ENCODE measurements at places on chromosomes 3 and 15. TPM values are rescaled to one million over a fixed set of nuclear protein-coding genes. Genes with fewer than 3 reads are reported as not detected.

The ATRIP gene
- total RNA-seq: 6.2 TPM

The CNTN3 gene
- total RNA-seq: 2.1 TPM

The HRG gene
- total RNA-seq: not detected

The PLCH1 gene
- 29.3 TPM for total RNA-seq

The DOCK3 gene
- 0.05 TPM for total RNA-seq

The RRP9 gene
- 18.6 TPM for total RNA-seq

The CISH gene
- 10.2 TPM for total RNA-seq

The CCR9 gene
- 214 TPM for total RNA-seq

The EPM2AIP1 gene
- 22.6 TPM for total RNA-seq

The CHRFAM7A gene
- 0.38 TPM for total RNA-seq

The GOLGA8Q gene
- total RNA-seq: 0.42 TPM

The PROK2 gene
- 0.14 TPM for total RNA-seq

The A4GNT gene
- 0.05 TPM for total RNA-seq

The ROPN1B gene
- not detected for total RNA-seq

The DGKG gene
- 1.6 TPM for total RNA-seq

The FOXB1 gene
- total RNA-seq: 0.05 TPM

The UROC1 gene
- 0.38 TPM for total RNA-seq

The RSL24D1 gene
- 144 TPM for total RNA-seq
